Tibial artery (tissue), 4 donors: ENCODE measurements at places on chromosomes 3 and 15.

GRCh38 chr3:13882876-13883275 lies 3.0 kb upstream of the WNT7A start:
- DNase-seq = no peak

DNA sequence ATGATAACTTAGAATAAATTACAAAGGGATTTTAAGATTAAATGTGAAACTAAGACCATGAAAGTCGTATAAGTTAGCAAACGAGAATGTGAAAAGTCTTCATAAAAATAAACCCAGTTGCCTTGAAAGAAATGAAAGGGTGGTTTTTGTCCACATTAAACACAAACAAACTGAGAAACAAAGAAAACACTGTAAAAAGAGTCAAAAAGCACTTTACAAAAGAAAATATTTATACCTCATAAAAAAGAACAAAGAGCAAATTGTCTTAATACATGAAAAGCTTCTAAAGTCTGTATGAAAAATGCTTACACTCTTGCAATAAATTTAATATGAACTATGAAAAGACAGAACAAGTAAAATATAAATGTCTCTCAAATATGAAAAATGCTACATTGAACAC lies 865.9 kb upstream of the CADM2 start:
- no peak for DNase-seq

GRCh38 chr15:68056097-68056865 lies 2.2 kb downstream of the PIAS1 start:
- DNase-seq = no peak

GRCh38 chr3:23111797-23112196 lies 91.3 kb upstream of the UBE2E2 start:
- DNase-seq = no peak

GRCh38 chr15:27690290-27690689 lies 408.8 kb downstream of the OCA2 start:
- DNase-seq = no peak
